ENCODE measurements at places on chromosomes 11 and 22. TPM values are rescaled to one million over a fixed set of nuclear protein-coding genes. Genes with fewer than 3 reads are reported as not detected.

The TSPAN32 gene
- polyA plus RNA-seq = 60.7 TPM

DNA sequence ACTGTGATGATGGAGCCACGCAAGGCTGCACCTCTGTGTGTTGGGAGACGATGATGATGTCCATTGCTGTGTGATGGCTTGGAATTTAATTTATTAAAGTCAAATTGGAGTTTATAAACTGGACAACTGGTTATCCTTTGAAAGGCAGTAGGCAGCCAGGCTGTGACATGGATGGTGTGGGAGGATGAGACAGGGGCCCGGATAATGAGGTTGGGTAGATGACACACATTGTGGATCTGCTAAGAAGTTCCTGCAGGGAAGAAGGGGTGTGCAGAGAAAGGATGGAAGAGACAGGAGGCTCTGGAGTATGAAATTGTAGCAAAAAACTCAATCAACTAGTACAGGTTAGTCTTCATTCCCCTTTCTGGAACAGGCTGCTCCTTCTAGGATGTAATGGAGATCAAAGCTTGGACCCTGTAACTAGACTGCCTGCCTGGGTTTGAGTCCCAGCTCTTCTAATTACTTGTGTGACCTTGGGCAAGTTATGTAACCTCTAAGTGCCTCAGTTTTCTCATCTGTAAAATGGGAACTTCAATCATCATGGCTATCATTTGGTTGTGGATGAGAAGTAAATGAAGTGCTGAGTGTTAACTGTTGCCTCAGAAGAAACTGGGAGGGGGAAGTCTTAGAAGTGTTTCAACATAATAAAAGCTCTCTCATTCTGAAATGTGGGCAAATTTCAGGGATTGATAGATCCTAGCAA lies 4.2 kb upstream of the HINFP start:
- no peak for DNase-seq

DNA sequence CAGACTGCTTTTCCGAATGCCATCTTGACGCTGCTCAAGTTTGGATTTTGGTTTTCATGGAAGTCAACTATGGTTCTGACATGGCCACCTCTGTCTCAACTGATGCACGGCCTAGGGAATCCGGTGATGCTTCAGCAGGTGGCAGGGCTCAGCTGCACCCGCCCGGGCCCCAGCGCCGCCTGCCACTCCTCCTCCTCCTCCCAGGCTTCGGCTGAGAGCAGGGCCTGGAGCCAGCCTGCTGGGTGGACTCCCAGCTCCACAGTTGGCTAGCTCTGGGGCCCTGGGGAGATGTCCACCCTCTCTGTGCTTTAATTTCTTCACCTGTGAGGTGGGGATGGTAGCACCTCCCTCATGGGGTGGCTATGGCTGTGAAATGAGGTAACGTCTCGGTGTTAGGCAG lies 20.3 kb upstream of the NFAM1 start:
- no peak for DNase-seq

DNA sequence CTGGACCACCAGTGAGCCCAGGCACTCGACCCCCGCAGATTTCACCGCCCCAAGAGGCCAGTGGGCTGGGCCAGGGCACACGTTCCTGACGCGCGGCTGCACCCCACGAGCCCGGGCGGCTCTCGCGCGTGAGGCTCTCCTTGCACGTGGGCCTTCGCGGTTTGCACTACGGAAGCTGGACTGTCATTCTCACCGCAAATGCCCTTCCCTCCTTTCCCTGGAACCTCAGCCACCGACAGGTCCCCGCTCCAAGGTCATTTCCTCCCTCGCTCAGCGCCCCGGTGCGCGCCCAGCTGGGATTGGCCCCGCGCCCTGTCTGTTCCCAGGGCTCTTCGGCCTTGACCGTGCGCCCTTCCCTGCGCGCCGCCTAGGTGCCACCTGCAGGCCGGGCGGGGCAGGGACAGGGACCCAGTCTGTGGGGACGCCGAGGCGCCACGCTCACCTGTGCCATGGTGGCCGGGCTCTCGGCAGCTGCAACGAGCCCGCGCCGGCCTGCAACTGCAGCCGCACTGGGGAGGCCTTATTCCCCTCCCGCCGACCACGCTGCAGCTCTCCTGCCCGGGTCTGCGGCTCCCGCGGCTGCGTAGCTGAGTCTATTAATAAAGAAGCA lies 2.1 kb upstream of the CPT1A start:
- DNase-seq = peak; percentile 87

- DNase-seq = no peak
These were observed 27.0 kb downstream of the P4HA3 start for GRCh38 chr11:74284466-74284865.

All from CD4-positive, CD25-positive, alpha-beta regulatory T cell (primary cell).